Activated CD8-positive, alpha-beta T cell treated with anti-CD3 and anti-CD28 coated beads, Interleukin-2, amount 10 ng/mL, durations not matched to agents 7 days and 5 days (primary cell): ENCODE measurements at places on chromosomes 7 and 10. TPM values are rescaled to one million over a fixed set of nuclear protein-coding genes. Genes with fewer than 3 reads are reported as not detected.

The GDF2 gene
- total RNA-seq: not detected

The PLEKHA8 gene
- 11.5 TPM for total RNA-seq

The OR2A1 gene
- not detected for total RNA-seq

The CD36 gene
- total RNA-seq: not detected

The CRYGN gene
- total RNA-seq: 0.34 TPM
